ENCODE measurements at places on chromosomes 12 and 14.

GRCh38 chr12:47028186-47028585, 51.2 kb upstream of the PCED1B start:
- no peak for DNase-seq

GRCh38 chr14:55581342-55581771, 1.4 kb downstream of the KTN1 start:
- DNase-seq = no peak

GRCh38 chr14:68127166-68127565, 307.6 kb downstream of the RAD51B start:
- DNase-seq = no peak

GRCh38 chr12:14326699-14327098, 38.8 kb upstream of the ATF7IP start:
- no peak for DNase-seq

GRCh38 chr14:24238527-24239037, 3.8 kb downstream of the TINF2 start:
- DNase-seq = no peak

Data from activated naive CD4-positive, alpha-beta T cell (primary cell).